ENCODE measurements at places on chromosomes 7 and 10.

GRCh38 chr10:6141296-6142151, 52.7 kb downstream of the RBM17 start:
- DNase-seq: peak; percentile 54

DNA sequence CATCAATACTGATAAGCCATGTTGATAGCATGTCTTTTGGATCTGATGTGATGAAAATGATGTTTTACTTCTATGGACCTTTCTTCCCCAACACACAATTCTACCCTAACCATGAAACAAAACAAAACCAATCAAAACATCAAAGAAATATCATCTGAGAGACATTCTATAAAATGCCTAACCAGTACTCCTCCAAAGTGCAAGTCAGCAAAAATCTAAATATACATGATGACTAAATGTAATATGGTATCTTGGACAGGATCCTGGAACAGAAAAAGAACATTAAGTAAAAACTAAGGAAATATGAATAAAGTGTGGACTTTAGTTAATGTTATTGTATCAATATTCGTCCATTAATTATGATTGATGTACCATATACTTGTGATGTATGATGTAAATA, 625.1 kb downstream of the MAGI2 start:
- no peak for DNase-seq

DNA sequence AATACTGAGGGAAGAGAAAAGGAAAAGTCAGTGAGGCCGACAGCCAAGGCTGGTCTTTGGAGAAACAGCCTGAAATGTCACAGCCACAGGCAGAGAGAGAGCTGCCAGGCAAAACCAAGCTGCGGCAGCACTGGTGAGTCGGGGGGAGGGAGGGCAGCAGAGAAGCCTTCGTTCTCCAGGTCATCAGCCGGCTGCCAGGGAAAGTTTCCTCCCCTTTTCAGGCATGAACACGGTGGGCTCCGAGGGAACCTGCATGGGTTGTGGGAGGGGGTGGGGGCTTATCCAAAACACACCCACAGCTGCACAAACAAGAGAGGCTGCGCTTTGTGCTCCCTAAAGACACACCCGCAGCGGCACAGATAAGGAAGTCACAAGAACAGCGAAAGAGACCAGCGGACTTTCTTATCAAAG, 62.3 kb upstream of the NKX6-2 start:
- DNase-seq: no peak

- no peak for DNase-seq
These were observed 274.4 kb upstream of the SEMA3A start for GRCh38 chr7:84469034-84469433.

GRCh38 chr10:44245601-44245938, 139.3 kb downstream of the CXCL12 start:
- no peak for DNase-seq

All from PC-3 (cell line).